ENCODE measurements at places on chromosomes 3 and 15. TPM values are rescaled to one million over a fixed set of nuclear protein-coding genes. Genes with fewer than 3 reads are reported as not detected.

The ST3GAL6 gene
- total RNA-seq: 21.1 TPM

GRCh38 chr3:15635121-15635661 lies 33.6 kb downstream of the BTD start:
- DNase-seq: peak; percentile 57

DNA sequence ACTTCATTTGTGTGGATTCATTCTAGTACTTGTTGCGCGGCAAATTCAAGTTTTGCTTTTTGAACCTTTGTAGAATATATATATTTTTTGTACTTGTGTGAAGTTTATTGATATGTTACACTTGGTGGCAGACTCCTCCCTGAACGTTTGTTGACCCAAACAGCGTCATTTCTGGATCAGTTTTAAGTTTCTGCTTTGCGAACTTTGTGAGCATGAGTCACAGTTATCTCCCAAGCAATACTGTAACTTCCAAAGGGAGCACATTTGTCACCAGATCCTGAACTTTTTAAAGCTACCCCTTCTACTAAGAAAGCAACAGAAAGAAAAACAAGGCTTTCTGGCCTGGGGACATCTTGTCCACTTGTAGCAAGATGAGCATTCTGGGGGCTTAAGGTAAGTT lies 74.8 kb upstream of the CACNA2D3 start:
- no peak for DNase-seq

DNA sequence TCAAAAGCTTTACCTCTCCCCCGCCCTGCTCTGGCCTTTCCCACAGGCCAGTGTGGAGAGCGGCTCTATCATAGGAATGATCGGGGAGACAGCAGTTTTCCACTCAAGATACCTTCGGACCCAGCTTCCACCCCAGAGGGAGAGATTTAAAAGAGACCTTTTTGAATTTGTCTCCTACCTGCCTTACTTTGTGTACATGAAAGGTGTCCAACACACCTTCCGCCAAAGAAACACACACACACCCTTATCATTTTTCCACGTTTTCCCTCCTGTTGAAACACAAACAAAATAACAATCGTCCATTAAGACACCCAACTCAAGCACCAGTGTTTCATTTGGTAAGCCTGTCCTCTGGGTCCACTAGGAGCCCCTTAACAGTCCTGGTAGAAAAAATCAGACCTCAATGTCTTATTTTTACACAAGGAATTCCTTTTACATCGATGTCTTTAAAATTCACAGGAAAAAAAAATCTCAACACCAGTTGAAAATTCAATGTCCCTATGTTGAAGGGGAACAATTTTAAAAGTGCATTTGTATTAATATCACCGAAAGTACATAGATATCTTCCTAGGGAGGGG lies 4.0 kb downstream of the HES1 start:
- no peak for DNase-seq

DNA sequence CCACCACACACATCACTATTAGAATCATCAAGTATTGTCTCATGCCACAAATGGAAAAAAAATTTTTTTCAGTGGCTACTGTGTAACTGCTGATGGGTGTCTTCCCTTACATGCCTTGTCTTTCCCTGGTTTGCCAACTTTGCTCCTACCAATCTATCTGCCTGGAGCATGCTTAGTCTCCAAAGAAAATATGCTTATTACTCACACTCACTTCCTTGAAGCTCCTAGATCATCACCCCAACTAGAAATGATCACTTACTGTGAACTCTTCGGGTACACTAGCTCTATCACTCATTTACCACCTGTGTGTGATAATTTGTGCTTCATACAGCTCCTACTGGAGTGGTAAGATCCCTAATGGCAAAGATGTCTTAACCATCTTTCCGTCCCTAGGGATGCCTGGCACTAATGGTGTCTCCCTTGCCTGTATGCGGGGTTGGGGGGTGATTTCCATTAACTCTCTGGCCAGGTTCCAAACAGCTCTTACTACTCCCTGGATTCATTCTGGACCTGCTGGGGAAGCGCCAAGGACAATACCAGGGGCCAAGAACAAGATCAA lies 799 bp downstream of the VPS33B start:
- no peak for DNase-seq

Measured in aorta (tissue), 5 donors.